ENCODE measurements at places on chromosomes 3 and 15.

DNA sequence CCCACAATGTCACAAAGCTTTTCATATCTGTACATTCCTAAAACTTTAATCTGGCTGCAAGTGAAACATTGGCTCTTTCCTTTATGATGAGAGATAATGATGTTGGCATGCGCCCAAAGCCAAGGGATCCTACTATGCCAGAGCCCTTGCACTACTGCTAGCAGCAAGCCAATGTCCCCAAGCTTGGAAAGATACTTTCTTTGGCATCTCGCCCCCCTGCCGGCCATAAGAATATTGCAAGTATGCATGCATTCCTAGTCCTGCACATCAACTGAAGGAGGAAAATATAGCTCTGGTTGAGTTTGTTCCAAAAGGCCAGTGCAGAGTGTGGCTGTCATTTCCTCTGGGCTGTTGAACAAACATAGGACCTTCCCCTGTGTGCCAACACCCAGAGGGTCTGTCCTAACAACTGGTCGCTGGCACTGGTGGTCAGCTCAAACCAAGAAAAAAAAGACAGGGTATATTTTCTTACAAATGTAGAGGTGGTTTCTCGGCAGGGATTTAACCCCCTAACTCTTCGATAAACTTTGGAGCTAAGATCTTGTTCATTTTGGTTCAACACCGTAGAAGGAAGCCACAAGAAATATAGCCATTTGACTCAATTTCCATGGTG, 120.9 kb upstream of the ZBED2 start:
- no peak for DNase-seq

GRCh38 chr3:18188491-18188890, 236.6 kb downstream of the SATB1 start:
- no peak for DNase-seq

GRCh38 chr15:78101423-78102105, 9.2 kb downstream of the SH2D7 start:
- DNase-seq: no peak

- DNase-seq: no peak
Measured at GRCh38 chr3:123198372-123198771, 3.4 kb upstream of the SEC22A start.

GRCh38 chr3:196920733-196921132, 21.6 kb downstream of the NCBP2 start:
- DNase-seq: no peak

Data from forelimb muscle (tissue), 1 donor.